ENCODE measurements at places on chromosomes 2 and 18. TPM values are rescaled to one million over a fixed set of nuclear protein-coding genes. Genes with fewer than 3 reads are reported as not detected.

Gene WNT10A
- total RNA-seq = not detected

Gene CTAGE1
- not detected for total RNA-seq

Gene KRTCAP3
- not detected for total RNA-seq

Gene TEX44
- not detected for total RNA-seq

GRCh38 chr2:101766337-101766736 is 68.8 kb downstream of the MAP4K4 start:
- H3K4me3 ChIP-seq = no peak overlapping the region
- no peaks in the 10 kb centered on the region for H3K27me3 ChIP-seq
- H3K4me1 ChIP-seq = peaks cover 12% of the 10 kb centered on the region
- H3K36me3 ChIP-seq = no peaks in the 10 kb centered on the region
- DNase-seq = no peak

DNA sequence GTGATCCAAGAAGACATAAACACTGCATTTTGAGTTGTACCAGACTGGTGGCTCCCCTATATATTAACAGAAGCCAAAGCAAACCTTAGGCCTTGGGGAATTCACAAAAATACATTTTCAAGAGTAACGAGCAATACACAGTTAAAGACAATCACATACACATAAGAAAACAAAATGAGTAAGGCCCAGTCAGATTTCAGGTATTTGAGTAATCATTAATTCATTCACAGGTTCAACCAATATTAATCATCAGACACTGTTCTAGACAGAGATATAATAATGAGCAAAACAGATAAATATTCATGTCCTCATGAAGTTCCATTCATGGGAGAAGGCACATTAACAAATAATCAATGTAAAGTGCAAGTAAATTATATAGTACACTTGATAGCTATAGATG is 9.6 kb downstream of the STPG4 start:
- no peak for DNase-seq
- H3K4me1 ChIP-seq = no peaks in the 10 kb centered on the region
- H3K27me3 ChIP-seq = no peaks in the 10 kb centered on the region

DNA sequence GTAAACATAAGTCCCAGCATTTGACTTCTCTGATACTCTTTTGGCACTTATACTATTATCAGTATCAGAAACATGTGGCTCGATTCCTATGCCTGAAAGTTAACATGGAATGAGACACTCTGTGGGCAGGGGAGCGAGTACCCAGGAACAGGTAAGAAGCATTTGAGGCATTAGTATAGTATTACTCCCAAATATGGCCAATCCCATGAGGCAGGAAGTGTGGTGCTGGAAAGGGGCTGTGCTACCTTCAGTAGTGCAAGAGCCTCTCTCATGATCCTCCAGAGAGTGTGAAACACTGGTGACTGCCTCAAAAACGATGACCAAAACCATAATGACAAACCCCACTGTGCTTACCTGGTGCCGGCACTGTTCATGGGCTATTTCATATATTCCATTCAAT is 415.1 kb downstream of the SOX11 start:
- DNase-seq = no peak
- H3K4me3 ChIP-seq = no peak overlapping the region
- H3K36me3 ChIP-seq = no peaks in the 10 kb centered on the region
- H3K27ac ChIP-seq = no peak overlapping the region
- H3K4me1 ChIP-seq = no peaks in the 10 kb centered on the region

DNA sequence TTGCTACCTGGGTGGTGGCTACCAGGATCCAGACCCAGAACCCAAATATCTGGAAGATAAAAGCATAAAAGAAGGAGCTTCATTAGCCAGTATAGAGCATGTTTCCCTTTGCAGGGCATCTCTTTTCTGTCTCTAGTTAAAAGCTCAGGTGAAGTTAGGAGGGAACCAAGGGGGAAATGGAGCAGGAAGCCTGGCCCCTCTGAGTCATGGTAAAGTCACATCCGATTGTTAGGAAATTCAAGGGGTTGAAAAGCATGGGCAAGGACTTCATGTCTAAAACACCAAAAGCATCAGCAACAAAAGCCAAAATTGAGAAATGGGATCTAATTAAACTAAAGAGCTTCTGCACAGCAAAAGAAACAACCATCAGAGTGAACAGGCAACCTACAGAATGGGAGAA is 126.9 kb downstream of the RPIA start:
- H3K4me3 ChIP-seq = no peak overlapping the region
- H3K36me3 ChIP-seq = no peaks in the 10 kb centered on the region
- no peaks in the 10 kb centered on the region for H3K27me3 ChIP-seq
- H3K4me1 ChIP-seq = no peaks in the 10 kb centered on the region
- no peak for DNase-seq

DNA sequence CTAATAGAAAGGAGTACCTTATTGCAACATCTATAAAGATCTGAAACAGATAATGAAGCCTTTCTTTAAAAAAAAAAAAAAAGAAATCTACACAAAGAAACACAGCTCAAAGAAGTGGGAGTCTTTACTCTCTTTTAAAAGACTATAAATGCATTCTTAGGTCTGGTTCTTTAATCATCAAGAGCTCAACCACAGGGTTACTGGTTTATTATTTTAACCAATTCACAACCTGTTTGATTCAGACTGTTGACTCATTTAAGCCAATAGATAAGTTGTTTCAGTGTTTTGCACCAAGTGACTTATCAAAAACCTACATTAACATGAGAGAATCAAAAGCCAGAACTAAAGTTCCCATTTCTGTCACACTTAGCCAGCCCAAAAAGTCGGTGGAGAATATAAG is 93.1 kb downstream of the TCF4 start:
- H3K27ac ChIP-seq = no peak overlapping the region
- no peaks in the 10 kb centered on the region for H3K27me3 ChIP-seq
- H3K36me3 ChIP-seq = no peaks in the 10 kb centered on the region
- no peak overlapping the region for H3K4me3 ChIP-seq

DNA sequence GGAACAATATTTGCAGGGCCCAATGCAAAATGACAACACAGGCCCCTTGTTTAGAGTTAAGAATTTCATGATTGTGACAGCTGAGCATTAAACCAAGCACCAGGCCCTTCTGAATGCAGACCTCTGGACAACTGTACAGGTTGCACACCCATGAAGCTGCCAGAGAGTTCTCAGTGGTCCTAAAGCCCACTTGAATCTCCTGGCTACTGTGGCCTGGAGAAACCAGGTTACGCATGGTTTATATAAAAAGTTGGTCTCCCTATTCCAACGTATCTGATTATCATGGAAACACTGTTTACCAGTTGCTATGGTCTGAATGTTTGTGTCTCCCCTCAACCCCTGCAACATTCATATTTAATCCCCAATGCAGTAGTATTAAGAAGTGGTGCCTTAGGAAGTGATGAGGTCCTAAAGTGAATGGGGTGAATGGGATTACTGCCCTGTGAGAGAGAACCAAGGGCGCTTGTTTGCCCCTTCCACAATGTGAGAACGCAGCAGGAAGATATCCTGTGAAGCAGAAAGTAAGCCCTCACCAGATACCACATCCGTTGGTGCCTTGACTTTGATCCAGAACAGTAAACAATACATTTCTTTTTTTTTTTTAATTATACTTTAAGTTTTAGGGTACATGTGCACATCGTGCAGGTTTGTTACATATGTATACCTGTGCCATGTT is 48.0 kb upstream of the ANXA4 start:
- no peaks in the 10 kb centered on the region for H3K36me3 ChIP-seq
- H3K27ac ChIP-seq = no peak overlapping the region
- no peaks in the 10 kb centered on the region for H3K27me3 ChIP-seq
- no peak overlapping the region for H3K4me3 ChIP-seq
- DNase-seq = no peak

- DNase-seq = no peak
- peaks cover 7% of the 10 kb centered on the region for H3K4me1 ChIP-seq
- no peak overlapping the region for H3K4me3 ChIP-seq
- no peaks in the 10 kb centered on the region for H3K36me3 ChIP-seq
- H3K27ac ChIP-seq = no peak overlapping the region
Measured at GRCh38 chr2:238462782-238463396, 36.2 kb downstream of the ASB1 start.
